ENCODE measurements at places on chromosomes 11 and 22.

GRCh38 chr11:118142809-118143208 lies 9.8 kb downstream of the SCN4B start:
- DNase-seq, result peak; percentile 17

DNA sequence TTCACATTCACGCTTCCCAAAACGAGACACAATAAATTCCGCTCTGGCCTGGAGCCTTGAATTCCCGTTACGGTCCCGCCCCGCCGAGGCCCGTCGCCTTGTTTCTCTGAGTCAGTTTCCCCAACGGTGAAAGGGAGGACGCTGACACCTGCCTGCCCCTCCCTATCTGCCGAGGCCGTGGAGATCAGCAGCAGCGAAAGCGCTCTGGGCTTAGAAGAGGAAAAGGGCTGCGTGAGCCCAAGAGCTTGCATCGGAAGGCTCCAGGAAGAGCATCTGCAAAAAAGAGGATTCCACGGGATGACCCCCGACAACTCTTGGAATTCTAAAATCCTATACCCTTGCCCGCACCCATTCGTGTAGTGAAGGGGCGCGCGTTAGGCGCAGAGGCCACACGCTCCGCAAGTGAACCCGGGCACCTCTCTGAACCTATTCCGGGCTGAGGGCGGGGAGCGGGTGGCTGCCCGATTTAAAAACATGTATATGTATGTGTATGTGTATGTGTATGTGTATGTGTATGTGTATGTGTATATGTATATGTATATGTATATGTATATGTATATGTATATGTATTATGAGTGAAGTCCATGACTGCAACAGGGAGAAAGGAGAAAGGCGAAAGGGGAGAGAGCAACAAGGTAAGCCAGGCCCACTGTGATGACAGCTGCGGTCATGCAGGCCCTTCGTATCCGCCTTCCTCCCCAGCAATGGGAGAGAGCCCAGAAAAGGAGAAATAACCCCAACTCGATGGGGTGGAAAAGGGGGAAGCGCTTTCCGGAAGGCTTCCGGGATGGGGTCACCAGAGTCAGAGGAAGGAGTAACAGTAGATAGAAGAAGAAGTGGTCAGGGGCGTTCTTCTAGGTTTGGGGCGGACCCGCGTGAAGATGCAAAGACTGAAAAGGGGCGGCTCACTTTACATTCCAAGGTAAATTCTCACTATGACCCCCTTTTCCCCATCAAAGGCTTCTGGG lies 948 bp upstream of the MRTFA start:
- DNase-seq, result no peak

- DNase-seq, result no peak
These were observed 20.9 kb upstream of the NAALAD2 start for GRCh38 chr11:90113541-90113940.

DNA sequence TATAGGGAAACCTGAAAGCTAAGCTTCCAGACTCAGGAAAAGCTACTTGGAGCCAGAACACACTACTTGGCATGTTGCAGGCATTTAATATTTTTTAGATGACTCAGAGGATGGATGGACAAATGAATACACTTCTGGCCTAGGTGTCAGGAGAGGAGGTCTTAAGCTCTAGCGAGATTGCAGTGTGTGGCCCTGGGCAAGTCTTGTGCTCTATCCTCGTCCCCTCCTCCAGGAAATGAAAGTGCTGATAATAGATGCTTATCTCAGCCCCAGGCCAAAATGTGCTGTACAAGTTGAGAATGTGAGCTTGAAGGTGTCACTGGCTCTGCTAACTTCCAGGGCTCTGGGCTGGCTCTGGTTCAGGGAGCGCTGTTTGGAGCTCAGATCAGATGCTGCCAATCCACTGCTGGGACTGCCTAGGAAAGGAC lies 136.3 kb downstream of the PKNOX2 start:
- no peak for DNase-seq
